ENCODE measurements at places on chromosomes 16 and 17. TPM values are rescaled to one million over a fixed set of nuclear protein-coding genes. Genes with fewer than 3 reads are reported as not detected.

The GP1BA gene
- not detected for total RNA-seq

The IGF2BP1 gene
- total RNA-seq: 93.9 TPM

The PPY gene
- not detected for total RNA-seq

The SPATA22 gene
- total RNA-seq: not detected

The CDH1 gene
- 4.2 TPM for total RNA-seq

The TBC1D3H gene
- not detected for total RNA-seq

The SYCE1L gene
- total RNA-seq: 7.8 TPM
